ENCODE measurements at places on chromosomes 7 and 10.

DNA sequence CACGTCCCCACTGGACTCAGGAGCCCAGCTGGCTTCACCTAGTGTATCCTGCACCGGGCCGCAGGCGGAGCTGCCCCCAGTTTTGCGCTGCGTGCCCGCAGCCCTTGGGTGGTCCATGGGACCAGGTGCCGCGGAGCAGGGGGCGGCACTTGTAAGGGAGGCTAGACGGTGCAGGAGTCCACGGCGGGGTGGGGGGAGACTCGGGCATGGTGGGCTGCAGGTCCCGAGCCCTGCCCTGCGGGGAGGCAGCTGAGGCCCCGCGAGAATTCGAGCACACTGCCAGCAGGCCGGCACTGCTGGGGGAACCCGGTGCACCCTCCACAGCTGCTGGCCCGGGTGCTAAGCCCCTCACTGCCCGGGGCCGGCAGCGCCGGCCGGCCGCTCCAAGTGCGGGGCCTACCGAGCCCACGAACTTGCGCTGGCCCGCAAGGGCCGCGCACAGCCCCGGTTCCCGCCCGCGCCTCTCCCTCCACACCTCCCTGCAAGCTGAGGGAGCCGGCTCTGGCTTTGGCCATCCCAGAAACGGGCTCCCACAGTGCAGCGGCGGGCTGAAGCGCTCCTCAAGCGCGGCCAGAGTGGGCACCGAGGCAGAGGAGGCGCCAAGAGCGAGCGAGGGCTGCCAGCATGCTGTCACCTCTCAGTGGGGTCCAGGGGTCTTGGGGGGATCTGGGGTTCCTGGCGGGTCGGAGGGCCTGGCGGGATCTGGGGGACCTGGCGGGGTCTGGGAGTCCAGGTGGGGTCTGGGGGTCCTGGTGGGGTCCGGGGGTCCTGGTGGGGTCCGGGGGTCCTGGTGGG is 81.4 kb downstream of the VIPR2 start:
- no peak for DNase-seq

- DNase-seq = no peak
These were observed 57.2 kb upstream of the PITRM1 start for GRCh38 chr10:3229815-3230214.

GRCh38 chr7:140364819-140365218 is 33.5 kb downstream of the SLC37A3 start:
- peak; percentile 48 for DNase-seq

GRCh38 chr10:44809647-44810046 is 101.5 kb upstream of the TMEM72 start:
- no peak for DNase-seq

DNA sequence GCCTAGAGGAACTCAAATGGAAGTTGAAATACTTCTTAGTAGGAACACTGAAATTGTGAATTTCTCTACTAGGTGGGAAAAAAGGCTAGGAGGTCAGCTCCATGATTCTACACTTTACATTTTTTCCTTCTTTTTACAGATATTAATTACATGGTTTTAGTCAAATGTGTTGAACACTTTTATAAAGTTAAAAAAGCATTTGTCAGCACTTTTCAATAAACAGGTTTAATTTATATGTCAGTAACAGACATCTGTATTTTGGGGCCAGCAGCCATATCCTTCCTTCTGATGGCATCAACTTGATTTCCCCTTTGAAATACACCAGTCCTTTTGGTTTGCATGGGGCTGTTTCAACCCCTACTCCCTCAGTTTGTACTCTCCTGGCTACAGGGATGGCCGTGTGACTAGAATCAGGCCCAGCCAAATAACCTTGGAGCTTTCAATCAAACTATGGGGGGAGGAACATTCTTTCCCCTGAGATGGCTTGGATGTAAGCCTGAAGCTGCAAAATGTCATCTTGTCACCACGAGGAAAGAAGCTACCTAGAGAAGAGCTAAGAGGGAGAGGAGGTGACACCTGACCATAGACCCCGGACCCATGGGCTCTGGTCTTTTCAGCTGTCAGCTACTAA is 171.0 kb upstream of the NEBL start:
- DNase-seq = no peak

DNA sequence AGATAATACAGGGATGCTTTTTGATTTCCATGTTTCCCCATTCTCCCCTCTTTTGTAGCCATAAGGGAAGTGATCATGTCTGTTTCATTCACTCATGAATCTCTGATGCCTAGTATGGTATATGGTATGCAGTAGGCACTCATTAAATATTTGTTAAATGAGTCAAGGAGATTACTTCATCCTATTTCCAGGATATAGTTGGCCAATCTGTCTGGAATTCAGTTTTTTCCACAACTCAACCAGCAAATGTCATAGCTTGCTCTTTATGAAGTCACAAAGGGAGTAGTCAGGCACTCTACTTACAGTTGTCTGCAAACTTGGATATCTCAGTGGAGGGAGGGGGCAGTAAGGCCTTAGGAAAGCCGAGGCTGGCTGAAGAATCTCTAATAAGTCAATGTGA is 853.6 kb downstream of the LRMDA start:
- peak; percentile 37 for DNase-seq
